ENCODE measurements at places on chromosomes 5 and 9.

- DNase-seq = no peak
These were observed 132.3 kb downstream of the ADAMTSL1 start for GRCh38 chr9:18606281-18606680.

DNA sequence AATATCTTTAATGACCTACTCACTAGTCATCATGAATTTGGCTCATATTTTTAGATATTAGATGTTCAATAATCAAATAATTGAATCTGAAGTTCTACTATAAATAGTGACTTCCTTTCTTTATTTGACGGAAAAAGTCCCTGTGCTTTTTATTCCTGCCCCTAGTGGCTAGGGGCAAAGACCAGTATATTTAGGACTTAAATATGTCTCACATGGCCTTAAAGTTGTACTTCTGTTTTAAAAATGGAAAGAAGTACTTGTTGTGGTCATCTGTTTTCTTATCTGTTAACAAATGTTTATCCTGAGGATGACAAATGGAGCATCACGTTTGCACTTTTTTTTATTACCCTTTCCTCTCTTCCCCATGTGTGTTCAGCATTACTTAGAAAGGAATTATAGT lies 89.2 kb upstream of the GRHPR start:
- DNase-seq = no peak

DNA sequence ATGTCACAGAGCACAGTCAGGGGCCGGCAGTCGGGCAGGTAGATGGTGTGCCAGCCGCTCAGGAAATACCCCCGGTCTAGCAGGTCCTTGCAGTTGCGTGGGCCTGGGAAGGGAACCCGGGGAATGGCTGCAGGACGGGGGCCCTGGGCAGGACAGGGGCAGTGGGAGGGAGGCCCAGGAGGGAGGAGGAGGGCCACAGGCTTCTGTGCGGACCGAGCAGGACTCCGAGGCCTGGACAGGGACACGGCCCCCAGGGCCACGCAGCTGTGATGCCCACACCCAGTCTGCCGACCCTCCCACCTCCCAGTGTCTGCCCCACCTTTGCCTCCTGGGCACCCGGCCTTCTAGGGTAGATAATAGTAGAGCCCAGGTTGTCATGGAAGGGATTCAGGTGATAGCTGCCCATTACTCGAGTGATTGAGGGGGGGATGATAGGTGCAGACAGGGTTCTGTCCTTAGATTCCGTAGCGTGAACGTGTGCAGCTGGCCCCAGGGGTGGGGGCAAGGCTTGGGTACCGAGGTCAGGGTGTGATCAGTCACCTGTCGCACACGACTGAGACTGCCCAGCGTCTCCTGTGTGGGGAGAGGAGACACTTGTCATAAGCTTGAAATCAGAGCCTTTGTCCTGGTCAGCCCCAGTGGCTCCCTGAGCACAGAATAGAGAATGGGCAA lies 4.5 kb downstream of the FCN1 start:
- DNase-seq = no peak

DNA sequence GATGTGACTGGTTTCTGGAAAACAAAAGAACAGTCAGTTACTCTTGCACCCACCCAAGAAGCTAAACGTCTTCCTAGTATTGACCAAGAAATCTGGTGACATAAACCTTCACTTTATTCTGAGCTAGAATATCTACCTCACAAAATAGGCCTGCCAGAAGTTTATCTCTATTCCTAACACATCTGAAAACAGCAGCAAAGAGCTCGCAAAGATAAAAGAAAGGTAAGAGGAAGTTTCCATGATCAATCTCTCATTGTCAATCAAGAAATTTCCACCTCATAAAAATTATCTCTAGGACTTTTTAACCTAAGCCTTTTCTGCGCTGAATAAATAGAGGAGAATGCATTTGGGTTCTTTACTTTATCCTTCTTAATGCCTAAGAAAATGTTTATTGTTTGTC lies 17.3 kb upstream of the ZNF474 start:
- DNase-seq = no peak

GRCh38 chr9:120920806-120921178 lies 5.8 kb downstream of the TRAF1 start:
- DNase-seq = no peak

DNA sequence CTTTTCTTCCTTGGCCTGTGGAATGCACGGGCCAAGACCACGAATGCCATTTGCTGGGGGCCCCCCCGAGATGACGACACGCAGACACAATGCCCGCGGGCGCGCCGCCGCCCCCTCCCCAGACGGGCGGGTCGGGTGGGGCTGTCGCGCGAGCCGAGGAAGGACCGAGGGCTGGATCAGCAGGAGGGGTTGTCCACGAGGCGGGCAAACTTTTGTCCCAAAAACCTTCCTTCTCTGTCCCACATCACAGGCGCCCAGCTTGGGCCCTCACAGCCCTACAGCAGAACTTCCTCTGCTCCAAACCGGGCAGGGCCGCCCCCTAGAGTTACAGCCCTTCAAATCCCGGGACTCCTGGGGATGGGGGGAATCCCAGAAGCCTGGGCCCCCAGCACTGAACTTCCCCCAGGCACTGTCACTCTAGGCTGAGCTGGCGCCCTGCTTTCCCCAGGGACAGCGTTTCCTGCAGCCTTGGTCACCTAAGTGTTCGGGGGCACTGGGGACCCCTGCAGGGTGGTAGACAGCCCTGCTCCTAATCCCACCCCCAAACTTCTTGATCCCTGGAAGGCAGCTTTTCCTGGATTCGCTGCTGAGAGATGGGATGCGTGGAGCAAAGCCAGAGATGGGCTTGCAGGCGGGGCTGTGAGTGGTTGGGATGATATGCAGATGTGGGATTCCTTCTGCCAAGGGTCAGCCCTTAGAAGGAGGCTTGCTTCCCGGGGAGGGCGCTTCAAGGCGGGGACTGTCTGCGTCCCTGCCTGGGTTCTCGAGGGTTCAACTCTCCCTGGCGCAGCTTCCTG lies 980 bp downstream of the COL5A1 start:
- DNase-seq = peak; percentile 77

DNA sequence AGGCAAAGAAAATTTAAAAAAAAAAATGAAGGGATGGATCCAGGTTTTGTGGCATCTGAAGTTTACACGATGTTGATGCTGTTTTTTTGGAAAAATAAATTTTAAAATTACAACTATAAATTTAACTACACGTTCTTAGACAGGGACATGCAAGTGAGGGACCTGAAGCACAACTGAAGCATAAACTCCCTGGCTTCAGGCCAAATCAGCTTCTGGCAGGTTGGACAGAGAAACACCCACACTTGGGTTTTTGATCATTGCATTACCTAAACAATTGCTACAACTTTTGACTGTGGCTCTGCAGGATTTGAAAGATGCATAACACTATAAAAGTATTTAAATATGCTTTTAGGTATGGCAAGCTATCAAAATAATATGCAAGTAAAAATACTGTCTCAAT lies 1318.3 kb upstream of the DMAC1 start:
- no peak for DNase-seq

GRCh38 chr5:137667341-137667740 lies 68.5 kb downstream of the KLHL3 start:
- no peak for DNase-seq

Measured in H54 (cell line).